ENCODE measurements at places on chromosomes 3 and 15.

GRCh38 chr3:53597136-53597915 is 102.9 kb downstream of the CACNA1D start:
- DNase-seq = no peak

GRCh38 chr3:128067489-128067888 is 15.3 kb downstream of the SEC61A1 start:
- DNase-seq = no peak

DNA sequence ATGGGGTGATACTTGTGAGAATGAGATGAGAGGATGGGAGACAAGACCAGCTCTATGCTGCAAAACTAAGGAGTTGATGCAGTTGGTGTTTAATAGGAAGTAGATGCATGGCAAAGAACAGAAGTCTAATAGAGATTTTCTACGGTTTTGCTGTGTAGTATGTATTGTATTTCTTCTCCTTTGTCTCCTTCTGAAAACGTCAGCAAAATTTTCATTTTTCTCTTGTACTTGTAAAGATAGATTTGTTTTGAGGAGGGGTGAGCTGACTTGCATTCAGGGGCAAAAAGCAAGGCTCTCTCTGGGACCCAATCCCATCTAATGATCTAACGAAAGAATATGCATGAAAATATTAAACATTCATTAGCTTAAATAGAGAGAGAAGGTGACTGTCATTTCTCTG is 94.6 kb upstream of the NANOGP8 start:
- no peak for DNase-seq

DNA sequence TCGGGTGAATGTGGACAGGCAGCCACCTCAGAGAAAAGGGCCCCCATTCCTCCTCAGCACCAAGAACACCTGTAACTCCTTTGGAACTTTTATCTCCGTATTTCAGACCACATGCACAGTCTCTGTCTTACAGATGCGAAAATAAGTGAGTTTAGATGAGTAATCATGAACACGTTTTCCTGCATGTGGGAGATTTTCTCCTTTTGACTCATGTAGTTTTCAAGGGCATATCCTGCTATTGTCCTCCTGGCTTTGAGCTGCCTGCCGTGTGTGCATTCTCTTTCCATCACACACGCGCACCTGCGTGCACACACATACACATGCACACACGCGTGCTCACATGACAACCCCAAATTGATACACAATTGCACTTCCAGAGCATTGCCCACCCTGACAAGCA is 239.2 kb downstream of the GABRG3 start:
- DNase-seq = no peak

GRCh38 chr3:15638193-15638890 is 36.8 kb downstream of the BTD start:
- DNase-seq = no peak

DNA sequence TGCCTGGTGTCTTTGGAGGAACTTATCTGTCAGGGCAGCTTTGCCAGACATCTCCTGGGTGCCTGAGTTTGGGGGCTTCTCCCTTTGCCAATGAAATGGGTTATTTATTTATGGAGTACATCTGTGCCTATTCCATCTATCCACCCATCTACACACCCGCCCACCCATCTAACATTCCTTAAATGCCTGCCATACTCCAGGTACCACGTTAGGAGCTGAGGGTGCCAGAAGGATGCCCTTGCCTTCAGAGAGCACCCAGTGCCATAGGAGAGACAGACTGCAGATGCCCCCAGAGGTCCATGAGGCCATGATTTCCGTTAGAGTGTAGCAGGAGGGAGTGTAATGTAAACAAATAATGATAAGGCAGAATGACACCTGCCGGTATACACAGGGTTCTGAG is 21.8 kb upstream of the KIF23 start:
- DNase-seq = no peak

GRCh38 chr3:123757281-123757940 is 126.7 kb downstream of the MYLK start:
- no peak for DNase-seq

GRCh38 chr15:92393071-92393979 is at the start of gene ST8SIA2:
Gene ST8SIA2 (plus strand): TSS chr15:92393881. CDS start chr15:92394065, 184 bp downstream.
- no peak for DNase-seq

- no peak for DNase-seq
Measured at GRCh38 chr3:157469561-157470294, 33.1 kb downstream of the PTX3 start.

GRCh38 chr15:25173241-25174028 is 218.6 kb downstream of the SNRPN start:
- DNase-seq = no peak

DNA sequence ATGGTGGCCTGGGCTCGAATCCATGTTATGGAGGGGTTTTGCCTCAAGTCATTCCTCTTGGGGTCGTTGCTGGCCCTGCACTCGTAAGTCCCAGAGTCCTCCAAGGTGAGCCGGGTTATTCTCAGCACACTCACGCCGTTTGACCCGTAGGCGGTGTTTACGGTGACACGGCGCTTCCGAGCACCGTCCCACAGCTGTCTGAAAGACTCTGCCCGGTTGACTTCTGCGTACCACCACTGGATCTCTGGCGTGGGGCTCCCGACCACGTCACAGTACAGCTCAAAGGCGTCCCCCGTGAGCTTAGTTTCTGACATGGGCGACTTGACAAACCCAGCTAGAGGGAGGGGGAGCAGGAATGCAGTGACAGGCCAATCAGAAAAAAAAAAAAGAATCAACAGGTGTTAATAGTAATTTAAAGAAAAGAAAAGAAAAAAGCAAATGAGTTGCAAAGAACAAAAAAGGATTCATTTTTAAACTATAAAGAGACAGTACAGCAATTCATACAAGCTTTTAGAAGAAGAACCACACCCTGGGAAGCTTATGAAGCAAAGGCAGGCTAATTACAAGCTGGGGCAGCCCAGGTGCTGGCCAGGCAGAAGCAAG is 36.1 kb downstream of the NPTN start:
- DNase-seq = no peak

DNA sequence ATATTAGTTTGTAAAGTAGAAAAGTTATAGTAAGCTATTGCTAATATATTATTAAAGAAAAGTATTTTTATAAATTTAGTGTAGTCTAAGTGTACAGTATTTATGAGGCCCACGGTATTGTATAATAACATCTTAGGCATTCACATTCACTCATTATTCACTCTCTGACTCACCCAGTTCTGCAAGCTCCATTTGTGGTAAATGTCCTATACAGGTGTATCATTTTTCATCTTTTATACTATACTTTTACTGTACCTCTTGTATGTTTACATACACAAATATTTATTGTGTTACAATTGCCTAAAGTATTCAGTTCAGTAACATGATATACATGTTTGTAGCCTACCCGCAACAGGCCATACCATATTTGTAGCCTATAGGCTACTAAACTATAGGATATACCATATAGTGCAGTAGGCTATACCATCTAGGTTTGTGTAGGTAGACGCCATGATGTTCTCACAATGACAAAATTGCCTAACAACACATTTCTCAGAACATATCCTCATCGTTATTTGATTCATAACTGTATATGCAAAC is 246.8 kb upstream of the ALCAM start:
- no peak for DNase-seq

DNA sequence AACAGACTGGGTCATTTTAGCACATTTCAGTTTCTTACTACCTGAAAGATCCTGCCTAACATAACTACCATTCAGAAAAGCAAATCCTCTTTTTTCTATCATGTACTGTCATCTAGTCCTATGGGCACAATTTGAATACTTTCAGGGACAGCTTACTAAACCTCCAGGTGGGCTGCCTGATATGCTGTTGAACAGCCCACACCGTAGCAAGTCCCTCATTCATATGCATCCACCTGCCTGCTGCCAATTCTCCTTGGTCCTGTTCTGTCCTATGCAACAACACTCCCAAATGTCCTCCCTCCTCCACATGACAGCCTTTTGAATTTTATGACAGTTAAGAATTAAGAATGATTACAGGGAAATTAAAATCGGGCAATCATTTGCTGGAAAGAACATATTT is 137.9 kb downstream of the KCNAB1 start:
- no peak for DNase-seq

DNA sequence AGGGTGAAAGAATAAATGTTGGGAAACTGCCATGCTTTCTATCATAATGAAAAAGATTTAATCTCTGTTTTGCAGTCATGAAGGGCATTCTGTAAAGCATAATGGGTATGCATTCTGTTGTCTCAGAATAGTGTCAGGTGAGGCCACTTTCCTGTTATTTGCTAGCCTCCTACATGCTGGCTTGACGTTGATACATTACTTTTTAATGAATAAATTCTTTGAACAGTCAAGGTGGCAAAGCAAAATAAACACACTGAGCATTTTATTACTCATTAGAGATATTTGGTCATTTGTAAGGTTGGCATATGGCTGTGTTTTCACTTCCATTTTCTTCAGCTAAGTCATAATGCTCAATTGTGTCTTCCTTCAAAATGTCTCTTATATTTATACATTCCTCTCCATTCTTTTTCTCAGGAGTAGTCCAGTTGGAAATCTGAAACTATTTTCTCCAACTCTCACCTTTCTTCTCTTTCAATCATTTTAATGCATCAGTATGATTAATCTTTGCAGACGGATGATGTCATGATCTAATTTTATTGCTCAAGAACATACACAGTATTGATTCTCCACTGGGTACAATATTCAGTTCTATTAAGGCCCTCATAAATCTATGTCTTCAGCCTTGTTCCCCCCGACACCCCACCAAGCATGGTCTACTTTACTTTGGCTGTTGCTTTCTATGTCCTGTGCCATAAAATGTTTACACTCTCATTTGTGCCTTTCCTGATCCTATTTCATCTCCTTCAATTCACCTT is 290.7 kb downstream of the GBE1 start:
- no peak for DNase-seq

GRCh38 chr3:175155172-175155571 is 296.0 kb downstream of the NAALADL2 start:
- DNase-seq = no peak

DNA sequence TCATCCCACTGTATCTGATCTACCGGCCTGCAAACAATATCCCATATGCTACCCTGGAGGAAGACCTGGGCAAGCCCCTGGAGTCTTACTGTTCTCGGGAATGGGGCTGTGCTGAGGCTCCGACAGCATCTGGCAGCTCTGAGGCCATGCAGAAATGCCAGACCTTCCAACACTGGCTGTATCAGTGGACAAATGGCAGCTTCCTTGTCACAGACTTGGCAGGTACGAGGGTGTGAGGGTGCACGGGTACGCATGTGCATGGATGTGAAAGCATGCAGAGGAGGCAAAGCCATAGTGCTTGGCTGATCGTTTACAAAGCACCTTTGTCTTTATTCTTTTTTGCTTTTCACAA is 20.0 kb upstream of the SLC28A1 start:
- DNase-seq = no peak

- DNase-seq = peak; percentile 54
Measured at GRCh38 chr3:48299746-48300712, 33.4 kb downstream of the SPINK8 start.

- DNase-seq = no peak
Measured at GRCh38 chr3:160738048-160738447, 18.0 kb upstream of the PPM1L start.

DNA sequence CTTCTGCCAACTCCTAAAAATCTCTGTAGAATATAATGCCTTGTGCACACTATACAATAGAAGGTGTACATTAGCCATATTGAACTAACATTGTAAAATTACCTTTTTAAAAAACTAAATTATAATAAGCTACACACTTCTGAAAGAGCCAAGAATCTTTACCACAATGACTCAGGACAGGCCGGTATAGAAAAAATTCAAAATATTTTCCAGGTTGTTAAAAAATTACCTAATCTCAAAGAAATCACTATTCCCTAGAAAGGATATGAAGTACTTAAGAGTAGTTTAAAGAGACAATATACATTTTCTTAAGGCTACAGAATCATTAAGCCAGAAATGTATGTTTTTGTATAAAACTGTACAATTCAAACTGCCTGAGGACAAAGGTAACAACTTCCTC is 48.5 kb downstream of the TJP1 start:
- no peak for DNase-seq

DNA sequence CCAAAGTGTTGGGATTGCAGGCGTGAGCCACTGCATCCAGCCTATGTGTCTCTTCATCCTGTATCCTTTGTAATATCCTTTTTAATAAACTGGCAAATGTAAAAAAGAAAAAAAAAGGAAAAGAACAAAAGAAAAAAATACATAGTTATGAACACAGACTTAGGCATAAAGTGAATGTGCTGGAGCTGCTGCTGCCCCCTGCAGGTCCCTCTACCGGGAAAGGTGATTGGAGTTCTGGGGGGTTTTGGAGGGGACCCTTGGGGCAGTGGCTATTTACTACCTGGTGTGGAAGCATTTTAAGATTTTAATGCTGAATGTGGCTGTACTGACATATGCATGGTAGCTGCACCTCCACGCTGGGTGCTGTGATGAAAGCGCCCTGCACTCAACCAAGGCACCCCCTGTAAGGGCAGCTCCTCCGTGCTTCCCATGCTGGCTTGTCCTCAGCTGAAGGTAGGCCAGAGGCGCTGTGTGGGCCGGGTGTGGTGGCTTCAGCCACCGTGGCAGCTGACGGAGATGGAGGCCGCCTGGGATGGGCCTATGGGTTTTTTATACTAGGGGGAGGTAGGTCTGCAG is 49.9 kb downstream of the RPLP1 start:
- no peak for DNase-seq

DNA sequence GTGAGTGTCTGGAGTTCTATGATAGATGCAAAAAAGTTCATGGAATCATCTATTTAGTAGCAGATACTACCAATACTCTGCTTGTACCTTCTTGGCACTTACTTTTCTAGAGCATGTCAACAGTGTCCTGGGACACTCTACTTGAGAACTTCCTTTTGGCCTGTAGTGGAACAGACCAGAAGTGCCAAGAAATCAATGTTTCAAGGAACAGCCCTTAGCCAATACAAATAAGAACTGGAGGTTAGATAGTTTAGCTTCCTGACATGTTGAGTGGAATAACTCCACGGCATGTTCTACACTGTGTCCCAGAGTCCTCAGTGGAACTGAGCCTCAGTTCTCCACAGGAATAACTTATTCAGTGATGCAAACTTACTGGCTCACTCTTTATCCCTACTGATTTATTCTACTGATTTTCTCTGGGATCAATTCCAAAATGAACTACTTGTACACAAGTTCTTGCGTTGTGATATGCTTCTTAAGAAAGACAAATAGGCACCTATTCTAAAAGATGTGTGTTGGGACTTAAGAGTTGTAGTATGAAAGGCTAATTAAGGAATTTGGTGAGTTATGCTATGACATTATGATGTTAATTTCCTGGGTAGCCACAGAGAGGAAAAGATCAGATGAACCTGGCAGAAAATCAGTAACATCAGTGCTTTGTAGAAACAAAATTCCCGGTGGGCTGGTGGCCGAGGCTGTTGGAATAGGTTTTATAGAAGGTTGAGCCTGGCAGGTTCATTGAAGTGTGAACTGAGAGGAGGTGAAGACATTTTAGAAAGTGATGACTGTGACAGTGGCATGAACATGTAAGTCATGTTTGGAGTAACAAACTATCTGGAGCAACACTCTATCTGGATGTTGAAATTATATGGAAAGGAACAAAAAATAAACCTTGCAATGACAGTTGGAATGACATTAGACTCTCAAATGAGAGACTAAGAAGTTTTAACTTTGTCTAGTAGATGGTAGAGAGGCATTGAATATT is 101.8 kb upstream of the RBMS3 start:
- DNase-seq = no peak
